Activated CD4-positive, alpha-beta T cell treated with anti-CD3 and anti-CD28 coated beads for 36 hours (primary cell): ENCODE measurements at places on chromosomes 6 and 20. TPM values are rescaled to one million over a fixed set of nuclear protein-coding genes. Genes with fewer than 3 reads are reported as not detected.

FOXC1 gene
- total RNA-seq = 0.05 TPM

UCKL1 gene
- 32.2 TPM for total RNA-seq

BEND3 gene
- total RNA-seq = 5.0 TPM

FAXC gene
- not detected for total RNA-seq

HLA-DPB1 gene
- 5.2 TPM for total RNA-seq

DACT2 gene
- total RNA-seq = 0.39 TPM

HDGFL1 gene
- not detected for total RNA-seq

STX16 gene
- 101 TPM for total RNA-seq

- H3K4me3 ChIP-seq = no peak overlapping the region
- no peak for DNase-seq
- peaks cover 4% of the 10 kb centered on the region for H3K4me1 ChIP-seq
- H3K27ac ChIP-seq = no peak overlapping the region
- H3K27me3 ChIP-seq = peaks cover 15% of the 10 kb centered on the region
Observed at GRCh38 chr6:105664931-105665330, 262.0 kb upstream of the PREP start.

DNA sequence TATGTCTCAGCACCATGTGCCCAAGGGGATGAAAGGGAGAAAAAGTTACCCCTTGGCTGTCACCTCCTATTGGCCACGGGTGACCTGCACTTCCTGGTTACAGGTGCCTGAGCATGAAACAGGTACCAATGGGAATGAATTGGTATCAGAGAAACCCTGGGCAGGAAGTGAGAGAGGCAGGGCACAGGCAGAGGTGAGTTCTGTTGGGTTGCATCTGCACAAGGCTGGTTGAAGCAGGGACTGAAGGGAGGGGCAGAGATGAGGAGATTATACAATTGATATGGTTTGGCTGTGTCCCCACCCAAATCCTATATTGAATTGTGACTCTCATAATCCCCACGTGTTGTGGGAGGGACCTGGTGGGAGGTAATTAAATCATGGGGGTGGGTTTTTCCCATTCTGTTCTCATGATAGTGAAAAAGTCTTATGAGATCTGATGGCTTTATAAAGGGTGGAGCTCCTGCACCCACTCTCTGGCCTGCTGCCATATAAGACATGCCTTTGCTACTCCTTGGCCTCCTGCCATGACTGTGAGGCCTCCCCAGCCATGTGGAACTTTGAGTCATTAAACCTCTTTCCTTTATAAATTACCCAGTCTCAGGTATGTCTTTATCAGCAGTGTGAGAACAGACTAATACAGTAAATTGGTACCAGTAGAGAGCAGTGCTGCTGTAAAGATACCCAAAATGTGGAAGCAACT, 291.8 kb downstream of the LRFN2 start:
- H3K27me3 ChIP-seq = peaks cover 20% of the 10 kb centered on the region
- DNase-seq = peak; percentile 31
- H3K4me1 ChIP-seq = no peaks in the 10 kb centered on the region
- no peaks in the 10 kb centered on the region for H3K36me3 ChIP-seq
- no peak overlapping the region for H3K4me3 ChIP-seq

- peaks cover 2% of the 10 kb centered on the region for H3K4me1 ChIP-seq
- H3K36me3 ChIP-seq = no peaks in the 10 kb centered on the region
- no peak overlapping the region for H3K27ac ChIP-seq
- H3K4me3 ChIP-seq = no peak overlapping the region
- H3K27me3 ChIP-seq = peaks cover 20% of the 10 kb centered on the region
- peak; percentile 25 for DNase-seq
Observed at GRCh38 chr6:30399390-30400058, 54.6 kb downstream of the RPP21 start.

DNA sequence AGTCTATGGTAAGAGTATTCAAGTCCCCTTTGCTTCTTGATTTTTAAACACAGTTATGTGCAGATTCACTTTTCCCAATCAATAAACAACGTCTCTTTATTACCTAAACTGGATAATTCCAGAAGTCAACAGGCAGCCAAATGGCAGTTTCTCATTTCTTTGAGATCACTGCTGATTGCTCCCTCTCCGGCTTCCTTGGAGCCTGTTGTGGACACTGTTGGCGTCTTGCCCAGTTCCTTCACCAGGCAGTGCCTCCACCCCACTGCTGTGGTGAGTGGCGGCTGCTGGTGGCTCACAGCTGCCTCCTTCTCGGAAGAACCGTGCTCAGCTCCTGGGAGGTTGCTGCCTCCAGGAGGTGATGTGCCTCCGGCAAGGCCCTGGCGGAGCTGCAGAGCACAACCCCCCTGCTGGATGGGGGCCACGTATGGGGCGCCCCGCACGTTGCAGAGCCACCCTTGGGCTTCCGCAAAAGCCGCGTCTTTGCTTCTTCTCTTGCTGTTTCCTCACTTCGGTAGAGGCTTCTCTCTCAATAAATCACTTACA, 105.1 kb upstream of the CNKSR3 start:
- H3K36me3 ChIP-seq = no peaks in the 10 kb centered on the region
- no peak overlapping the region for H3K4me3 ChIP-seq
- DNase-seq = no peak

- no peaks in the 10 kb centered on the region for H3K36me3 ChIP-seq
- no peaks in the 10 kb centered on the region for H3K4me1 ChIP-seq
- DNase-seq = no peak
- no peak overlapping the region for H3K4me3 ChIP-seq
Observed at GRCh38 chr6:113882336-113883022, 25.3 kb downstream of the MARCKS start.

- no peak for DNase-seq
- H3K36me3 ChIP-seq = no peaks in the 10 kb centered on the region
- H3K27ac ChIP-seq = no peak overlapping the region
Observed at GRCh38 chr6:39425346-39426072, 103.0 kb upstream of the KCNK16 start.

DNA sequence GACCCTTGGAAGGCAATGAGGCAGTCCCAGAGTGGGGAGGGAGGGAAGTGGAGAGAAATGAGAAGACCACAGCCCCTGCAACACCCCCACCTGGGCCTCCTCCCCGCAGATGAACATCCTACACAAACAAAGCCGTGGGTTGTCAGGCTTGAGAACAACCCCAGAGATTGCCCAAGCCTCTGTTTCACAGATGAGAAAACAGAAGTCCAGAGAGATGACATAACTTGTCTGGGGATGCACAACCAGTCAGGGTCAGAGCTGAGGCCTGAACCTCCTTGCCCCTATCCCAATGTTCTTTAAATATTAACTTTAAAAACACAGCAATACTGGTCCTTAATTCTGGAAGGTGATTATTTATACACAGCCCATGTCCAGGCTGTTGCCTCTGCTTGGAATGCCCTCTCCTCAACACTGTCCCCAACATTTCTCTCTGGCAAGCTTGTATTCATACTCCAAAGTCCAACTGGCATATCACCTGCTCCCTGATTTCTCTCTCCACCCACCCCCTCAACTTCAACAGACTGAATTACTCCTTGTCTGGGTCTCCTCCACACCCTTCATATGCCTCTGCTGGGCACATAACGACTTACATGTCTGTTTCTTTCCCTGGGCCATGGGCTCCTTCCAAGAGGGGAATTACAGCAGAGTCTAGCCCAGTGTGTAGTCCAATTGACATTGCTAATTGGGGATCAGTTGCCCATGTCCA, 135.5 kb upstream of the LRFN2 start:
- H3K4me1 ChIP-seq = peaks cover 14% of the 10 kb centered on the region
- no peak overlapping the region for H3K4me3 ChIP-seq
- H3K27me3 ChIP-seq = no peaks in the 10 kb centered on the region
- no peak overlapping the region for H3K27ac ChIP-seq

- no peaks in the 10 kb centered on the region for H3K27me3 ChIP-seq
- DNase-seq = no peak
- H3K4me1 ChIP-seq = peaks cover 20% of the 10 kb centered on the region
- H3K27ac ChIP-seq = no peak overlapping the region
- no peak overlapping the region for H3K4me3 ChIP-seq
Observed at GRCh38 chr6:108841377-108841855, 6.8 kb upstream of the ARMC2 start.

DNA sequence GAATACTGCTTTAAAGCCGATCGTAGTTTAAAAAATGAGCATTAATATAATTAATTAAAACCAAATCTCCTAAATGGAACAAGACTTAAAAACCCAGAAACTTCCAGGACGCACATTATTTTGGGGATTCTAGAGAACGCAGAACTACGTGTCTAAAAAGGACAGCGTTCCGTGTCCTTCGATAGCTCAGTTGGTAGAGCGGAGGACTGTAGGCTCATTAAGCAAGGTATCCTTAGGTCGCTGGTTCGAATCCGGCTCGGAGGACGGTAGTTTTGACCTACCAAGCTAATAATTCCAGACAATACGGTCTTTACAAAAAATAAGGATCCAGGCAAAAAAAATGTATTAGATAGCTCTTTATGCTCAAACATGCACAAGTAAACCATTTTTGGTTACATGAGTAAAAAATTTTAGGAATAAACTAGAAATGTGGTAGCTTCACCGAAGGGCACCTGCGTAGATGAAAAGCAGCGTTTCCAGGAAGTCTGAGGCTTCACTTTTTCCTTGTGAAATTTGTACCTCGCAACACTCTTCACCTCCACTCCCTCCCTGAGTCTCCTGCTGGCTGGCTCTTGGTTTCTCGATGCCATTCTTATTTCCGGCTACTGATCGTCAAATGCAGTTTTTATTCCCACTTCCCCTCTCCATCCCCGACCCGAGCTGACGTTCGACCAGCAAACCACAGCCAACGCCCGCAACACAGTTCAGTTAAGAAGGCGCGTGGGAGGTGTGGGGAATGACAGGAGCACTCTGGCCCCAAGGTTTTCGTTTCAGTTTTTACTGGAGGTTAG, 19.6 kb upstream of the ABT1 start:
- H3K27ac ChIP-seq = peak overlapping the region; percentile 68
- peak overlapping the region; percentile 71 for H3K4me3 ChIP-seq
- H3K4me1 ChIP-seq = peaks cover 37% of the 10 kb centered on the region
- peaks cover 2% of the 10 kb centered on the region for H3K27me3 ChIP-seq
- H3K36me3 ChIP-seq = peaks cover 5% of the 10 kb centered on the region

- no peak overlapping the region for H3K4me3 ChIP-seq
- H3K27ac ChIP-seq = peak overlapping the region; percentile 23
- DNase-seq = no peak
- peaks cover 16% of the 10 kb centered on the region for H3K36me3 ChIP-seq
- H3K4me1 ChIP-seq = peaks cover 26% of the 10 kb centered on the region
Observed at GRCh38 chr6:144722154-144722737, 437.1 kb downstream of the UTRN start.

DNA sequence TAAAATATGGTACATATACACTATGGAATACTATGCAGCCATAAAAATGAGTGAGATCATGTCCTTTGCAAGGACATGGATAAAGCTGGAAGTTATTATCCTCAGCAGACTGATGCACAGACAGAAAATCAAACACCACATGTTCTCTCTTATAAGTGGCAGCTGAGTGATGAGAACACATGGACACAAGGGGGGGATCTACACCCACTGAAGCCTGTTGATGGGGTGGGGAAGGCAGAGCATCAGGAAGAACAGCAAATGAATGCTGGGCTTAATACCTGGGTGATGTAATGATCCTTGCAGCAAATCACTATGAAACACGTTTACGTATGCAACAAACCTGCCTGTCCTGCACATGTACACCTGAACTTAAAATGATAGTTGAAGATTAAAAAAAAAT, 71.3 kb downstream of the MANEA start:
- H3K27me3 ChIP-seq = peaks cover 13% of the 10 kb centered on the region
- no peaks in the 10 kb centered on the region for H3K4me1 ChIP-seq
- DNase-seq = no peak
- no peaks in the 10 kb centered on the region for H3K36me3 ChIP-seq
- H3K4me3 ChIP-seq = no peak overlapping the region
- H3K27ac ChIP-seq = no peak overlapping the region

GRCh38 chr20:1567392-1568162, 10.1 kb upstream of the SIRPD start:
- H3K4me3 ChIP-seq = no peak overlapping the region
- no peak for DNase-seq
- no peak overlapping the region for H3K27ac ChIP-seq
- H3K36me3 ChIP-seq = peaks cover 20% of the 10 kb centered on the region
- no peaks in the 10 kb centered on the region for H3K27me3 ChIP-seq

DNA sequence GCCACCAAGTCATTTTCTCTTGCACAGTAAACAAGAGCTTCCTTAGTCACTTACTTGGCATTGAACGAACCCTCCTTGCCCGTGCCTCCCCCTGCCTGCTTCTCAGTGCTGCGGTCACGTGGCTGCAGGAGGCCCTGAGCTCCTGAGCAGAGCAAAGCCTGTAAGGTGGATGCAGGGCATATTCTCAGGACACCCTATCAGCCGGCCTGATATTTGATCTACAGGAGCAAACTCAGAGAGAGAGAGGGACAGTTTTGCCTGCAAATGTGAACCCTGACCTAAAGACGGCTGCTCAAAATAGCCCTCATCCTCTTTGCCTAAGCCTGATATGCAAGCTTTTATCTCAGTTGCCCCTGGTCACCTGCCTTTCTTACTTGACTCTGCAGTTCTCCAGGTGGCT, 93.0 kb upstream of the POPDC3 start:
- peak; percentile 8 for DNase-seq
- peaks cover 20% of the 10 kb centered on the region for H3K36me3 ChIP-seq
- no peaks in the 10 kb centered on the region for H3K4me1 ChIP-seq
- H3K27ac ChIP-seq = no peak overlapping the region
- H3K4me3 ChIP-seq = no peak overlapping the region

DNA sequence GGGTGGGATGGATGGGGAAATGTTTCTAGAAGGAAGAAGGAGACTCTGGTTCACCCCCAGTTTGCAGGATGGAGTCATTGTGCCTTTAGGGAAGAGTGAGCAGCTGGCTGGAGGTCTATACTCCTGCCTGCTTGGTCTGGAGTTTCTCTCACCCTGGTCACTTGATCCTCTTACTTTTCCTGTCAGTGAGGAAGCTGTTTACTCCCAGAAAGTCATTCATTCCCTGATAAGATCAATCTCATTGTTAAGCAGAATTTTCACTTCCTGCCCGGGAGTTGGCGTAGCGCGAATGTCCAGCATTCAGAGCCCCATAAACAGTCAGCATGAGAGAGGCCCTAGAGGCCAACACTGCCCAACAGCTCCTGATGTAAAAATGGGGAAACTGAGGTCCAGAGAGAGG, 70.4 kb upstream of the SIRPA start:
- no peak overlapping the region for H3K4me3 ChIP-seq
- no peak overlapping the region for H3K27ac ChIP-seq
- no peaks in the 10 kb centered on the region for H3K36me3 ChIP-seq
